ENCODE measurements at places on chromosomes 4 and X.

DNA sequence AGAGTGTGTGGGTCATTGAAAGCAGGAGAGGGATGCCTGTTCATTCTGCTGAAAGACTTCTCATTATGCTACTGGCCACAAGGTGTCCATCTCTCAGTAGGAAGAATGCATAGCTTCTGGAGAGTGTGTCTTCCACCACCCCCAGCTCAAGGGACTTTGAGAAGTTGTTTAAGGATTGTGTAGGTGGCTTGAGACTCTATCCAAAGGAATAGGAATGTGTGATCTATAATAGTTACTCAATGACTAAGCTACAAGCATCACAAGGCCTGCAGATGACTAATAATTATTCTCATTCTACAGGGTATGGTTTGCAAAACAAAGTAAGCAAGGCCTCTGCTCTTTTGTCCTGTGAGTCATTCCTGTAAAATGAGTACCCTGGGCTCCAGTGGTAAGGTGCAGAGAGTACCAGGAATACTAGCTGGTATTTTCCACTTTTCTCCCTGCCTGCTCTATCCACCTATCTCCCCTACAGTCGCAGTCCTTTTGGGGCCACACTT lies 279.8 kb upstream of the BOD1L1 start:
- no peak for DNase-seq

- DNase-seq, result no peak
Observed at GRCh38 chr4:158857951-158858350, 89.1 kb downstream of the FNIP2 start.

DNA sequence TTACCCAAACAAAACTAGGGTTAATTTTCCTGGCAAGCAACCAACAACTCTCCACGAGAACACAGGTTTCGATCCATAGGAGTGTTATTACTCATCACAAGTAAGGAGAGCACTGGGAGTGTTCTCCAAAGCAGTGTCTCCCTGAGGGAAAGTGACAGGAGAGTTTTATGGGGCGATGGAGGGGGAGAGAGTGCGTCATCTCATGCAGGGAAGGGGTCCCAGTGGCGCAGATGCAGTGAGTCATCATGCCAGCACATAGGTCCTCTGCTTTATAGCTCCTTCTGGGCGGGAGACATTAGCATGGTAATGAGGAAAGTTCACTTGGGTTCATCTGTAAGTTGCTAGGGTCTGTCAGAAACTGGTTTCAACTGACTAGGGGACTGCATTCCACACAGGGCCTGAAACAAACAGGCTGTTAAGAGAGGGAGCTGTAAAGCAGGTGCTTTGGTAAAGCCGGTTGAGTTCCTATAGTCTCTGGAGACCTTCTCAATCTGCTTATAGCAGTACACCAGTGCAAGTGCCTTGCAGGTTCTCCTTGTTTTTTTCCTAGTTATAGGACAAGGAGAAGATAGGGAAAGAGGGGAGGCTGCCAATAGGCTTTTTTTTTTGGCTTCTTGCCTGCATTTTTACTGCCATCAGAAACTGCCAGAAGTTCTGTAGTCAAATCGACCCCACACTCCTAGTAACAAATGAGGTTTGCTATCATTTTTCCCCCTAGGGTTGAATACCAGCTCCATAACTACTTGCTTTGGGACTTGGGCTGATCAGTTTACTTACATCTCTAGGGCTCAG lies 12.8 kb upstream of the BOD1L1 start:
- DNase-seq, result peak; percentile 80

DNA sequence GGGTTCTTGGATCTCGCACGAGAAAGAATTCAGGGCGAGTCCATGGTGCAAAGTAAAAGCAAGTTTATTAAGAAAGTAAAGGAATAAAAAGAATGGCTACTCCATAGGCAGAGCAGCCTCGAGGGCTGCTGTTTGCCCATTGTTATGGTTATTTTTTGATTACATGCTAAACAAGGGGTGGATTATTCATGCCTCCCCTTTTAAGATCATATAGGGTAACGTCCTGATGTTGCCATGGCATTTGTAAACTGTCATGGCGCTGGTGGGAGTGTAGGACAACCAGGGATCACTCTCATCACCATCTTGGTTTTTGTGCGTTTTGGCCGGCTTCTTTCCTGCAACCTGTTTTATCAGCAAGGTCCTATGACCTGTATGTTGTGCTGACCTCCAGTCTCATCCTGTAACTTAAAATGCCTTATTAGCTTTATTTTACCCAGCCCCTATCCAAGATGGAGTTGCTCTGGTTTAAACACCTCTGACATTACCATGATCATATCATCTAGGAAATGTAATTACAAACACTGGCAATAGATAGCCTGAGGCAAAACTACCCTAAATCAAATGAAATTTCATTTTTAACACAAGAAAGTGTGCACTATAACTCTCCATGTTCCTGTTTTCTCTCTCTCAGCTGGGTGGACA lies 94.3 kb upstream of the ATXN3L start:
- DNase-seq, result no peak

GRCh38 chrX:28847423-28847822 lies 260.2 kb downstream of the IL1RAPL1 start:
- no peak for DNase-seq

GRCh38 chr4:35025152-35025834 lies 1219.0 kb downstream of the ARAP2 start:
- no peak for DNase-seq

GRCh38 chrX:132367314-132367713 lies 121.5 kb downstream of the MBNL3 start:
- DNase-seq, result no peak

DNA sequence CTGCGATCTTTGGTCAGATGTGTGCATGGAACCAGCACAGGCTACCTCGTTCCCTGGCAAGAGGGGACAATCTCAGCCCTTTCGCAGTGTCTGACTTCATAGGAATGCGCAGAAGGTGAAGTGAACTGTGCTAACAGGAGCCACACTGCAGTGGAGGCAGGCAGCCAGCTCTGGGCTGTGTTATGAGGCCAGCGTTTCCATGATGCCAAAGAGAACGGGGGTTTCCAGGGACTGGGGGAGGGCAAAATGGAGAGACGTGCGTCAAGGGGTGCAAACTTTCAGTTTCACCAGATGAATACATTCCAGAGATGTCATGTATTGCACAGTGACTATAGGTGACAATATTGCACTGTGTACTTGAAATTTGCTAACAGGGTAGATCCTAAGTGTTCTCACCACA lies 30.4 kb downstream of the CLDN34 start:
- DNase-seq, result no peak

GRCh38 chr4:25725870-25726269 lies 70.2 kb downstream of the SLC34A2 start:
- DNase-seq, result no peak

DNA sequence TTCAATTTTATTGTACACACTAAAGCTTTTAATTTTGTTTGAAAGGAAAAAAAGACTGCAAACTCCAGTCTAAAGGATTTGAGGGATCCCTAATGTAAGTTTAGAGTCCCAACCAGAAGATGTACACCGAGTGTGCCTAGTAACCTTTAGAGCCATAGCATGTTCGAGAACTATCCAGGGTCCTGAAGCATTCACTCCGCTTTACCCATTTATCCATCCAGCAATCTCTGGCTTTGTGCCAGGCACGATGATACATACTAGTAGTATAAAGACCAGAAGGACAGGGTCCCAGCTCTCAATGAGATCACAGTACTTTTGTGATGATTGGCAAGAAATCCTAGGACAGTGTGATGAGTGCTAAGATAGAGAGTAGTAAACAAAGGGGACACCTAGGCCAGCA lies 168.7 kb downstream of the STK32B start:
- DNase-seq, result no peak

GRCh38 chrX:68018248-68019203 lies 414.8 kb downstream of the OPHN1 start:
- no peak for DNase-seq

DNA sequence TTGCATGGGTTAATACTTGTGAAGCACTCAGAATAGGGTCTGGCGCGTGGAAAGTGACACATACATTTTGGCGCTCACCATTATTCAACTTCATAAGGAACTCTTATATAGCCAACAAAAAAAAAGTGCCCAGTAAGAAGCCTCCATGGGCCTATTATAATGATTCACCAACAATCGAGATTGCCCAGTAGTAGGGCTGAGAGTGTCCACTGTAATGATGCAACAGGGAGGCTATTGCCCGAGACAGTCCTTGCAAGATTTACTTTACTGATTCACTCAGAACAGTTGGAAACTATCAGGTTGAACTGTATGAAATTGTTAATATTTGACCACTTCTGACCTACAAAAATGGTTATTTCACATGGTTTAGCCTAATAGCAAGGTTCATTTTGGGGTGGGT lies 86.0 kb downstream of the PJA1 start:
- DNase-seq, result no peak

DNA sequence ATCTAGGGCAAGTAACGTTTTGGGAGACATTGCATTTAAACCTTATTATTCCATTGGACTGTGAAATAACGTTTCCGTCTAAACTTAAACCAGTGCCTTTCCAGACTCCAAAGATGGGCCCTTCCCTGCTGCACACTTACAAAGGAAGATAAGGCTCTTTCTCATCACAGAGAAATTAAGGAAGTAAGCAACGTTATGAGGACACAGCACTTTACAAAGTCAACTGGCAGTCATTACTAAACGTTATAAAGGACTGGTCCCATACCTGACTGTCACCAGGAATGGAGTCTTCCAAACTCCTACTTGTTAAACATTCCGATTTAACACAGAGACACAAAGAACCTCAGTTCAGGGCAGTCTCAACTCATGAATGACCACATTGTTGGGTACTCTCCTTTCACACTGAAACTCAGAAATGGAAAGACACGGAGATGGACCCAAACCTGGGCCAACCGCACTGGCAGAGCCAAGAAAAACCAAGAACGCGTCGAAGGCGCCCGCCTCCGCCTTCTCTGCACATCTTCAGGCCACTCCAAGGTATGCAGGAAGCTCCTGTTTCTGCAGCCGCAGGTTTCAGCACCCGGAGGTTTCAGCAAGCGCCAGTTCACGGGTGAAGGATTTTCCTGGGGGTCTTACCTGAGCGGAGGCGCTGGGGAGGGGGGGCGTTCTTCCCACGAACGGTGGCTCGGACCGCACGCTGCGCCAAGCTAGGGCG lies 670 bp downstream of the PAPSS1 start:
- peak; percentile 64 for DNase-seq

DNA sequence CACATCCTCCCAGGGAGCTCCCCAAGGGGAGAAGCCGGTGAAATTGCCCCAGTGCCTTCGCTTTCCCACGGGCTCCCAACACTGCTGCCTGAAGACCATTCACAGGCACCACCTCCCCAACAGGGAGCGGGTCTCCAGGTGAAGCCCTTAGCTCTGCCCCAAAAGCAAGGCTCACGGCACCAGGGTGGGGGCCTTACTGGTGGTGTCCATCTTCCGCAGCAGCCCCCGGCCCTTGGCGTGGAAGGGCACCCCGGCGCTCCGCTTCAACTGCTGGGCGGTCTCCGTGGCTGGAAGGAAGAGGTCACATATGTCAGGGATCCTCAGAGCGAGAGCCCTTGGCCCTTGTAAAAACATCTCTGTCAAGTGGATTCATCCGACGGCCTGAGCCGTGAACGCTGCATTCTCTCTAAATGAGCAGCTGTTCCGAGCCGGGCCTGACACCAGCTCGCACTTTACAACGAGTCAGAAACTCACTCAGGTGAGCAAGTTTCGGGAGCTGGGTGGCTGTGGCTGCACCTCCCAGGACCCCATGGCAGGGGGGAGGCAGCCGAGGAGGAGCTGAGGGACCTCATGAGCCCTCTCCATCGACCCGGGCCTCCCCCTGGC lies 20.9 kb downstream of the NELFA start:
- no peak for DNase-seq

DNA sequence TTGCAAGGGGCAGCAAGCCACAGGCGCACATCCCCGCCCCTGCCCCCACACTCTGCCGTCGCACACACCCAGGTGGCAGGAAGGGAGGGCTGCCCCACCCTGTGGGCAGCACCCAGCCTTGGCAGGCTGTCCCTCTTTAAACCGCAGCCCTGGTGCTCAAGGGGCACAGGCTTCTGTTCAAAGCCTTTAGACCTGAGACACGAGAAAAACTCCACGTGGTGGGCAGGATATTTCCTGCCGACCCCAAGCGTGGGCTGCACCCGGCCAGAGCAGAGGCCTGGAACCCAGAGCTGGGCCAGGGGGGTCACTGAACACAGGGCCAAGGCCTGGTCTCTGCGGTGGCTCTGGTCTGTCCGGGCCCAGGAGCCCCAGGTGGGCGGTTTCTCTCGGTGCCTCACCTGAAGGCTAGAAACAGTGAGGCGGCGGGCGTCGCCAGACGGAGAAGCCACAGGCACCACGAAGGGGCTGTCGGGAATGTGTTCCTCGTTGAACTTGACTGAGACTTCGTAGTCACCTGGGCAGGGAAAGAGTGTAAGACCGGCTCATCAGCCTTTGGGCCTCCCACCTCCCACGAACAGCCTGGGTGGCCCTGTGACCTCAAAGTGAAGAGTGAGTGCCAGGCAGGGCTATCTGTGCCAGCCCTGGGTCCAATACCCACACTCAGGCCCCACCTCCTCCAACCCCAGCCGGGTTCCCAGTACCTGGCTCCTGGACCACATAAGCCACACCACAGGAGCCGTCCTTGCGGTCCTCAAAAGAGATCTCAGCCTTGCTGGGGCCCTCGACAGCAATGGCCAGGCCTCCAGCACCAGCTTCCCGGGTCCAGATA lies 23.0 kb downstream of the FLNA start:
- peak; percentile 22 for DNase-seq

DNA sequence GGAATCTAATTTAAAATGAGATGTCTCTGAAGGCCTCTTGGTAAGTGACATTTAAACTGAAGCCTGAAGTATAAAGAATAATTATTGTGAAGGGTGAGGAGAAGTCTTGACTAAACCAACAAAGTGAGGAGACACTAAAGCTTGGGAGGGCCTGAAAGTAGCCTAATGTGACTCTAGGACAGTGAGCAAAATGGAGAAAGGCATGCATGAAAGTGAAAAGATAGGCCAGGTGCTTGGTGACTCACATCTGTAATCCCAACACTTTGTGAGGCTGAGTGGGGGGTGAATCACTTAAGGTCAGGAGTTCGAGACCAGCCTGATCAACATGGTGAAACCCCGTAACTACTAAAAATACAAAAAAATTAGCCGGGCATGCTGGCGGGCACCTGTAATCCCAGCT lies 46.9 kb upstream of the SMARCAD1 start:
- DNase-seq, result no peak

GRCh38 chrX:16429406-16429805 lies 220.6 kb upstream of the S100G start:
- DNase-seq, result no peak

DNA sequence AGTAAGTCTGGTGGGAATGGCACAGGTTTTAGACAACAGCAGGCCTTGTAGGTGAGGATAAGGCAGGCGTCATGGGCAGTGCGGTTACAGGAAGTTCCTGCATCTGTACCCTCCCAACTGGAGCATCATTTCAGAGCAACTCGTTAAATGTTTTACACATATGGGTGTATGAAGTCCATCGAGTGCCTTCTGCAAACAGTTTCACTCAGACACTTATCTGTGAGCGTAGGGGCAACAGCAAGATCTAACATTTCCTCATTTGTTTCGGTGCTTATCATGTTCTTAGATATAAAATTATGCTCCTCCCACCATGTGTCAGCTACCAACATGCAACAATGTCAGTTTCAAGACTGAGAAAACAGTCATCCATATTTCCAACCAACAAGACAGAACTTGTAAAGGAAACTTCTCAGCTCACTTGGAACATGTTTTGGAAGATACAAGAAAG lies 69.9 kb downstream of the ELOVL6 start:
- DNase-seq, result no peak

GRCh38 chr4:162727766-162728165 lies 438.9 kb downstream of the NAF1 start:
- no peak for DNase-seq
